Muscle of leg (tissue), 16 donors: ENCODE measurements at places on chromosomes 3 and 15. TPM values are rescaled to one million over a fixed set of nuclear protein-coding genes. Genes with fewer than 3 reads are reported as not detected.

The KLF13 gene
- total RNA-seq: 32.1 TPM

- DNase-seq: no peak
- H3K27ac ChIP-seq: no peak overlapping the region
- no peak overlapping the region for H3K4me3 ChIP-seq
- H3K27me3 ChIP-seq: no peaks in the 10 kb centered on the region
- peaks cover 18% of the 10 kb centered on the region for H3K4me1 ChIP-seq
- peaks cover 54% of the 10 kb centered on the region for H3K36me3 ChIP-seq
Measured at GRCh38 chr15:98909968-98910885, 97.4 kb downstream of the PGPEP1L start.

GRCh38 chr3:157333551-157333991 is 103.1 kb upstream of the PTX3 start:
- H3K27ac ChIP-seq: no peak overlapping the region
- H3K36me3 ChIP-seq: no peaks in the 10 kb centered on the region
- H3K4me1 ChIP-seq: no peaks in the 10 kb centered on the region
- no peak overlapping the region for H3K4me3 ChIP-seq
- no peaks in the 10 kb centered on the region for H3K27me3 ChIP-seq

- peak overlapping the region; percentile 45 for H3K27ac ChIP-seq
- no peaks in the 10 kb centered on the region for H3K27me3 ChIP-seq
- H3K4me1 ChIP-seq: peaks cover 12% of the 10 kb centered on the region
- H3K36me3 ChIP-seq: no peaks in the 10 kb centered on the region
Measured at GRCh38 chr15:90019611-90020010, 18.5 kb downstream of the ZNF710 start.

GRCh38 chr15:92960996-92961681 is 61.0 kb downstream of the CHD2 start:
- peaks cover 26% of the 10 kb centered on the region for H3K36me3 ChIP-seq
- H3K4me1 ChIP-seq: no peaks in the 10 kb centered on the region
- H3K27me3 ChIP-seq: no peaks in the 10 kb centered on the region
- H3K27ac ChIP-seq: no peak overlapping the region
